ENCODE measurements at places on chromosomes 3 and 15. TPM values are rescaled to one million over a fixed set of nuclear protein-coding genes. Genes with fewer than 3 reads are reported as not detected.

PTPN23 gene
- total RNA-seq = 54.2 TPM

HRG gene
- total RNA-seq = not detected

SOX14 gene
- not detected for total RNA-seq

SHC4 gene
- not detected for total RNA-seq

CADPS gene
- not detected for total RNA-seq

GRIP2 gene
- not detected for total RNA-seq

CACNA2D3 gene
- not detected for total RNA-seq

GABRR3 gene
- total RNA-seq = not detected
